Mesenchymal stem cell (in vitro differentiated cells and primary cell): ENCODE measurements at places on chromosomes 7 and 10.

DNA sequence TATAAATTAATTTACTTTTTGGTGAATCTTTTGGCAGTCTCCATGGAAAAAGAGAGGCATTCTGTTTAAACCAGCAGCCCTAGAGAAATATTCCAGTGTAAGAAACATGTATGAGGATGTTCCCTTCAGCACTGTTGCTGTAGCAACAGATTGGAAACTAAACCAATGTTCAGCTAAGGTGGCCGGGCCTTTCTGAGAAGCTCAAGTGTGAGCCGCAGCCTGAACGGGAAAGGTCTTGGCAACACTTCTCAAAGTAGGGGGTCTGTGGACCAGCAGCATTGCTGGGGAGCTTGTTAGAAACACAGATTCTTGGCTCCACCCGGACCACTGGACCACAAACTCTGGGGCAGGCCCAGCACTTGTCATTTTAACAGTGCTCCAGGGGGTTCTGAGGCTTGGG, 36.2 kb downstream of the RAMP3 start:
- no peak for DNase-seq

DNA sequence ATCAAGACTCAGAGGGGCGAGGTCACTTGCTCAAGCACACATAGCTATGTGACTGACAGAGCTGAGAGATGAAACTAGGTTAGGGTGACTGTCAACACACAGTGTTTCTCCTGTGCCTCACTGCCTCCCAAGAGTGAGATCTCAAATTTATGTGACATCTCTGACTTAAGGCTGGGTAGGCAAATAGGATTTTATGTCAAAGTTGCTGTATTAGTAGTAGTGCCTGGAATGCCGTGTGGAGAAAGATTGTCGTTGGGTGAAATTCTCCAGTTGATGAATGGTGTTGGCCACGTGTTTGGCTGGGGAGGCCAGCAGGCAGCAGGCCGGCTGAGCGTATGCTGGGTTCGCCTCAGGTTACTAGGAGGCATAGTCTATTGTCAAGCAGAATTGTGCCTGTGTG, 148.3 kb upstream of the BMPER start:
- peak; percentile 71 for DNase-seq

DNA sequence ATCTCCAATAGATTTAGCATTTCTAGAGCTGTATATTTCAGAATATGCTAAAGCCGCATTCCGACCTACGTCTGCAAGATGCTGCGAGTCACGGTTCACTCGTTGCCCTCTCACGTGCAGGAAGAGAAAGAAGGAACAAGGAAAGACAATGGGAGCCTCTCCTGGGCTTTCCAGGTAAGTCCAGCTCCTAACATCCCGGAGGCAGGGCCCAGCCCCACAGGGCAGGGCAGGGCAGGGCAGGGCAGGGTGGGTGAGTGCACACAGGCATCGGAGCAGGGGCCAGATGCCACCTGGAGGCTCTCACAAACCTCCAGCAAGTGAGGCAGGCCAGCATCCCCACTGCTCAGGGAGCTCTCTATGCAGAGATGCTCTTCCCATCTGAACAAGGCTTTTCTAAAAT, 50.8 kb downstream of the VOPP1 start:
- no peak for DNase-seq

- no peak for DNase-seq
Measured at GRCh38 chr7:32515890-32516550, 20.7 kb downstream of the AVL9 start.

DNA sequence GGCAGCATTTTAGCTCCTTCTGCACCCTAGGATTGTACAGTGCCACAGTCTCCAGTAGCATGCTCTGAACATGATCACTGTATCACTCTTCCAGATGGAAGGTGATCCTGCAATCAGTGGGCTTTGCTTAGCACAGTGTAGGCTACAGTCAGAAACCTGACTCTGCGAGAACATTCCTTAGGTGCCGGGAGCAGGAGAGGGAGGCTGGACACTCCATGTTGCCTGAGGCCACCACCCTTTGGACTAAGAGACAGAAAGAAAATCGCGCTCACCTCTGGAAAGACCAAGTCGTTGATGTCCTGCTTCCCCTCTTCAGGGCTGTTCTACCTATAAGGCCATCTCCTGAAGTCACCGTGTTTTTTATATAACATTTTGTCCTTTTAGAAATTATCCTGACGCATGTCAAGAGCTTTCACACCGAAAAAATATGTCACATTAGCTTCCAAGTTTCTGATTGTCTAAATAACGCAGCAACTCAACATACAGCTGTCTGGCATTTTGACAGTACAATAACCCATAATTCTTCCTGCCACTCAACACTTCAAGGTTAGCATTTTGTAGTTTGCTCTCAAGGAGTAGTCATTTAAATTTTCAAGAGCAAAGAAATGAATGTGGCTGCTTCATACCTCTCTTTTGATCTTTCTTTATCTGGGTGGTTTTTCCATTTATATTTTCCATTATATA, 563.1 kb downstream of the LRMDA start:
- no peak for DNase-seq

DNA sequence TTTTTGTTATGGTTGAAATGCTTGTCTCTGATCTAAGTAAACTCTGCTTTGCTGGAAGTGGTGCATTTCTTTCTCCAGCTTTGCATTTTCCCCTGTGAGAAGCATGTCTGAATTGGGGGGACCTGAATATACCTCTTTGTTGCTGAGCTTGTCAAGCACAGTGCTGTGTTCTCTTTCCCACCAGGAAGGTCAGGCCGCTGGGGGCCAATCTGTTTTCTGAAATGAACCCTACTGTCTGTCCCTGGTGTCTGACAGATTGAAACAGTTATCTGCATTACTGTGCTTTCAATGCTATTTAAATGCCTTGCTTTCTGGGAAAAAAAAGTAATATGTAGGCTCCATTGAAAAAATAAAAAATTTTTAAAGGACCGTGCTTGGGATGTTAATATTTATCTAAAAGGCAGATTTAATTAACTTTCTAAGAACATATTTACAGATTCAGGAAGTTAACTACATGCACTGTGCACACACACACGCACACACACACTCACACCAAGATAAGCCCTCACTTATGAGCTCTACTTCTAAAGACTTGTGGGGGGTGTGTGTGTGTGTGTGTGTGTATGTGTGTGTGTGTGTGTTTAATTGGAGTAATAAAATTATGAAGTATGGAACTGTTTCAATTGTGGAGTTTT, 127.0 kb upstream of the FZD1 start:
- DNase-seq = no peak

DNA sequence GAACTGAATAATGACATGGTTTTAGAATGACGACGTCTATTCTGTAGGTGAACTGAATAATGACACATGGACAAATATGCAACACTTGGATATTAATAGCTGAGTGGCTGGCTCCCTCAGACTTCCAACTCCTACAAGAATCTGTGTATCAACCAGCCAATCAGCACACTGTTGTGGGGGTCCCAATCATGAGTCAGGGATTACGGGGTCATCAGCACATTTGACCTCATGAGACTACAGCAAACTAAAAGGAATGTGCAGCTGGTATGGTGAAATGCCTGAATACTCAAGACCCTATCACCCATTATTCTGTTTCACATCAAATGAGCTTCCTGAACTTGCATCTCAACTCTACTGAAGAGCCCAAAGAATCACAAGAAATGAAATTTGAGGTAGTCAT, 192.5 kb downstream of the ANK3 start:
- DNase-seq = no peak

DNA sequence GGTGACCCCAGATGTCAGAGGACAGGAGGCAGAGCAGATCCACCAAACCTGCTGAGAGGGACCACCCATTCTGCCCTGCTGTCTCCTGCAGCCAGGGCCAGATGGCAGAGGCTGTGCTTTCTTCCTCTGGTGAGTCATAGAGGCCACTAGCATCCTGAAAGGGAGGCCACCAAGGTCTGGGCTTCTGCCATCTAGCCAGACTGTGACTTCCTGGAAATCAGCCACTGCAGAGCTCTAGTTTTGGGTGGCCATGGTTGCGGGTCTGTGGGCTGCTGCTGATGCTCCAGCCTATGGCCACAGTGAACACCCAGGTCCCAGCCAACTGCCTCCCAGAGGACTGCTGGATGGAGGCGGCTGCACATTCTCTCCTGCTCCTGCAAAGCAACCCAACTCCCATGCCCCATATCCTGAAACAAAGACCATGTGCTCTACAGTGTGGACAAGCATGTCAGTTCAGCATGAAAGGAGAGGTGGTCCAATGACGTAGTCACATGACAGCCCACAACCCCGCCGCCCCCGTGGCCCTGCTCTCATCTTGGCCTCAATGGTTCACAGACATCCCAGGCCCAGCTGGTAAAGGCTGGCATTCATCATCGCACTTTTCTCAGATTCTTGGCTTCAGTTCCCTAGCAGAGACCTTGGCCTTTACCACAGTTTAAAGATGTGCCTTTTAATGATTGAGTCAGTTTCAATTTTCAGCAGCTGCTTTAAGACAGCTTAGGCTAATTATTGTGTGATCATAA, 73.9 kb upstream of the CXCL12 start:
- DNase-seq = no peak

DNA sequence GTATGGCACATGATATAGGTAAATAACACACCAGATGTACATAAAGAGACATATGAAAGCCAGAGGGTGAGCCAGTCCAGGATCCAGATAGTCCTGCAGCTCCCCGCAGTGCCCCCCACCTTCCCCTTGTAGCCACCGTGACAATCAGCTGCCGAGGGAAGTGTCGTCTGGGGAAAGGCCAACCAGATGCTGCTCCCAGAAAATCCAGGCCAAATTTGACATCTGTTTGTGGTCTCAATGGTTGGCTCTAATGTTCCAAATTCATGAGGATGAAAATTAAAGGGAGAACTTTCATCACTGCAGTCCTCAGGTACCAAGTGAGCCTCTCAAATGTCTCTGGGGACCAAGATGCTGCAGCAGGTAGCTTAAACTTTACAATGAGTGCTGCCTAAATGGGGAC, 210.3 kb downstream of the PTEN start:
- DNase-seq = no peak

DNA sequence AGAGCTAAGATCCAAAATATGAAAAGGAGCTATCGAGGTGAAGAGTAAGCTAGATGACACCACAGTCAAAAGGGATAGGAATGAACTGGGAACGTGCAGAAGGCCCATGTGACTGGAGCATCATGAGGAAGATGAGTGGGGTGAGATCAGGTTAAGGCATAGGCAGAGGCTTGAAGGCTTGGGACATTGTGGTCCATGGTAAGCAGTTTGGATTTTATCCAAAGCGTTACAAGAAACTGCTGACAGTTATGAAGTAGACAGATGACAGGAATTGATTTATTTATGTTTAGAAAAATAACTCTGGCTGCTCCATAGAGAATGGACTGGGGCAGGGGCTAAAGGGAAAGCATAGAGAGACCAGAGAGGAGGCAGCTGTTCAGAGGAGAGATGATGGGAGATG, 18.1 kb upstream of the PANK1 start:
- no peak for DNase-seq

GRCh38 chr10:132148261-132149251, 38.2 kb upstream of the DPYSL4 start:
- DNase-seq = no peak

- DNase-seq = peak; percentile 41
Measured at GRCh38 chr10:20596065-20596755, 300.9 kb downstream of the NEBL start.

DNA sequence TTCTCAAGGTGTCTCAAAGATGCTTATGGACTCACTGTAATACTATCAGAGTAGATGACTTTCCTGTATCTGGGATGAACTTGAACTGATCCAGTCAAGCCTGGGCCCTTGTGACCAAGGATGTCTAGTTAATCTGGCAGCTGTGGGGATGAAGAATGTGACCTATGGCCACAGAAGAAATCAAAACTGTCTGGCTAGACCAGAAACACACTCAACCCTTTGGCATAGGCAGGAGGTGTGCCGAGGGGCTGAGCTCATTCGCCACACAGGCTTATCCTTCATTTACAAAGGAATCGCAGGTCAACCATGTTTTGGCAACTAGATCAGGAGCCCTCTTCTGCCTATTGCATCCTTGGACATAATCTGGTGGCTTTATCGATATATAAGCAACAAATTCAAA, 110.6 kb downstream of the ATXN7L1 start:
- DNase-seq = no peak

DNA sequence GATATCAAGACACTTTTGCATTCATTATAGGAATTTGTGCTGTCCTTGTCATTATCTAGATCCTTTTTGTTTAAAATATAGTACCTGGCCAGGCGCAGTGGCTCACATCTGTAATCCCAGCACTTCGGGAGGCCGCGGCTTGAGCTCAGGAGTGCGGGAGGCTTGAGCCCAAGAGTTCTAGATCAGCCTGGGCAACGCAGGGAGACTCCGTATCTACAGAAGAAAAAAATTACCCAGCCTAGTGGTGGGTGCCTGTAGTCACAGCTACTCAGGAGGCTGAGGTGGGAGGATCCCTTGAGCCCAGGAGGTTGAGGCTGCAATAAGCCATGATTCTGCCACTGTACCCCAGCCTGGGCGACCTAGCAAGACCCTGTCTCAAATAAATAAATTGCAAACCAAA, 621 bp upstream of the MORN4 start:
- DNase-seq = no peak

- DNase-seq = no peak
Measured at GRCh38 chr10:95588025-95588424, 26.9 kb upstream of the SORBS1 start.

GRCh38 chr10:97081621-97082235, 104.0 kb downstream of the SLIT1 start:
- peak; percentile 55 for DNase-seq

DNA sequence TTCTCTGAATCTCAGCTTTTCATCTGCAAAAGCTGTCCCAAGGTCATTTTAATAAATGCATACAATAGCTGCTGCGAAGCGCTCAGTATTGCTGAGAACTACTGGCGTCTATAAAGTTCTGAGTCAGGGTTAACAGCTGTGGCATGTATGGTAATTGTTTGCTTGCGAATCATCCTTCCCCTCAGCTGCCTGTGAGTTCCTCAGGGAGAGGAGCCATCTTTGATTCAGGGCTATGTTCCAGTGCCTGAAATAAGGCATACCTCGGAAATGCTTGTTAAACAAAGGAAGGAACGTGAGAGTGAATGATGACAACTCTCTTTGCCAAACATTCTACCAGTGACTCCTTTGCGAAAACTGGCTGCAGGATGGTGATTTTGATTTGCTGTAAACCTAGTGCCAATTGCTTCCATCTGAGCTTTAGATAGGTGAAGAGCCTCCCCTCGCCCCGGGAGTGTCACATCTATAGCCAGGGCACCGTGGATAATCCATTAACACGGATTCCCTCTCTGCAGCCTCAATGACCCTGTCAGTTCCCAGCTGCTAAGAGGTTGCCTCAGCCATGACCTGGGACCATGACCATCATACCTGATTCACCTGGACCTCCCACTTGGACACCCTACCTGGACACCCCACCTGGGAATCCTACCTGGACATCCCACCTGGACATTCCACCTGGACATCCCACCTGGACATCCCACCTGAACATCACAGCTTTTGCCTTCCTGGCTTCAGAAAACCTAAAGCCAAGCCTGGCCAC, 39.6 kb downstream of the GPRIN2 start:
- peak; percentile 80 for DNase-seq
